Gastrocnemius medialis (tissue), 4 donors: ENCODE measurements at places on chromosomes 7 and 10. TPM values are rescaled to one million over a fixed set of nuclear protein-coding genes. Genes with fewer than 3 reads are reported as not detected.

The POT1 gene
- 5.1 TPM for total RNA-seq

The STOX1 gene
- 1.5 TPM for total RNA-seq

The TSPAN13 gene
- total RNA-seq, result 8.3 TPM

The BMS1 gene
- total RNA-seq, result 26.5 TPM

The MPP7 gene
- 8.5 TPM for total RNA-seq

The ETV1 gene
- 2.0 TPM for total RNA-seq

The C10orf53 gene
- total RNA-seq, result not detected

The TFPI2 gene
- total RNA-seq, result 3.7 TPM

The PON2 gene
- total RNA-seq, result 45.4 TPM

The AFAP1L2 gene
- total RNA-seq, result 2.3 TPM

The OR9A2 gene
- total RNA-seq, result not detected

The TMEM270 gene
- total RNA-seq, result not detected

The WEE2 gene
- total RNA-seq, result not detected

The IKZF5 gene
- total RNA-seq, result 11.0 TPM

The DGKB gene
- 0.95 TPM for total RNA-seq

The HK1 gene
- total RNA-seq, result 221 TPM

The CUBN gene
- total RNA-seq, result 0.27 TPM

The NEUROG3 gene
- total RNA-seq, result not detected

The VIPR2 gene
- total RNA-seq, result 1.2 TPM

The VPS37D gene
- 2.2 TPM for total RNA-seq

The VSTM2A gene
- not detected for total RNA-seq
